ENCODE measurements at places on chromosomes 16 and 17.
A peak's percentile ranks its signal among the peaks of the same experiment; 100 is the strongest.

GRCh38 chr17:78263063-78263735, 31.8 kb downstream of the TMEM235 start:
- DNase-seq, result no peak

DNA sequence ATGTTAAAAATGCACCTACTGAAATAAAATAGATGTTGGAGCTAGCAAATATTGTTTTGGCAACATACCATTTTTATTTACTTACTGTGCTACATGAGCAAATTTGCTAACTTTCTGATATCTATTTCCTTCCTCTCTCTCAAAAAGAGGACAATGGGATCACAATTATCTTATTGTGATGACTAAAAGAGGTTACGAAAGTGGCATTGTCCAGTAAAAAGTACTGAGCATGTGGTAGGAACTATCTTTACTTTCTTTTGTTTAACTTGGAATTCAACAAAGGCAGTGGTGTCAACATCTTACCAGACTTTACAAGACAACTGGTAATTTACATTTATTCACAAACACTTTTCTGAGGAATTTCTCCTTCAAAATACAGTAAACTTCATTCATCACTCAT, 1542.6 kb upstream of the CDH8 start:
- no peak for DNase-seq

- DNase-seq, result no peak
Measured at GRCh38 chr17:81508639-81509206, 3.9 kb downstream of the ACTG1 start.

- no peak for DNase-seq
Measured at GRCh38 chr16:2212362-2213324, 2.0 kb upstream of the BRICD5 start.

- no peak for DNase-seq
Measured at GRCh38 chr17:67247416-67247900, 2.5 kb upstream of the HELZ start.

DNA sequence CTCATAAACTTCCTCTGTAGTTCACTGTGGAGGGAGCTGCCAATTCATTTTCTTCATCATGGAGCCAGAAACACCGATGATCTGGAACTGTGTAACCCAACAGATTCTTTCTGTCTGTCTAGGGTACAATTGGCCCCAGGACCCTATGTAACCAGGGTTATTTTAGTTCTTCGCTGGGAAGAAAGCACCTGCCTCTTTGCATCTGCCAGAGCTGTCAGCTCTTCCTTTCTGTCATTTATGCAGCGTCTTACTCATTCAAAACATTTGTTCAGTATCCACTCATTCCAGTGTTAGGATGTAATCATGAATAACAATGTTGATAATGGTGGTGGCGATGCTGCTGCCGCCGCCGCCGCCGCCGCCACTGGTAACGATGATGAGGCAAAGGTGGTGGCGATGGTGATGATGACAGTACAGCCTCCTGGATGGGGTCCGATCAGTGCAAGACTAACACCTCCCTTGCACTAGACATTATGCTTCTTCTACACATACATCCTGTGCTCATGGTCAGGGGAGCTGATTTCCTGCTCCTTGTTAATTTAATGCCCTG, 46.1 kb downstream of the IRX5 start:
- DNase-seq, result no peak

DNA sequence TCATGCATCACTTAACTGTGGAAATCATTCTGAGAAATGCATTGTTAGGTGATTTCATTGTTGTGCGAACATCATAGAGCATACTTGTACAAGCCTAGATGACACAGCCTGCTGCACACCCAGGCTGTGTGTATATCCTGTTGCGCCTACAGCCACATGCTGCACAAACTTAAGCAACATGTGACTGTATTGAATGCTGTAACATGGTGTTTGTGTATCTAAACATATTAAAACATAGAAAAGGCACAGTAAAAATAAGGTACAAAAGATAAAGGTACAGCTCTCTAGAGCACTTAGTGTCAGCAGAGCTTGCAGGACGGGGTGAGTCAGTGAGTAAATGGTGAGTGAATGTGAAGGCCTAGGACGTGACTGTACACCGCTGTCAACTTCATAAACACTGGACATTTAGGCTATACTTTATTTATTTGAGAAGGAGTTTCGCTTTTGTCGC, 11.9 kb downstream of the FOXK2 start:
- no peak for DNase-seq

DNA sequence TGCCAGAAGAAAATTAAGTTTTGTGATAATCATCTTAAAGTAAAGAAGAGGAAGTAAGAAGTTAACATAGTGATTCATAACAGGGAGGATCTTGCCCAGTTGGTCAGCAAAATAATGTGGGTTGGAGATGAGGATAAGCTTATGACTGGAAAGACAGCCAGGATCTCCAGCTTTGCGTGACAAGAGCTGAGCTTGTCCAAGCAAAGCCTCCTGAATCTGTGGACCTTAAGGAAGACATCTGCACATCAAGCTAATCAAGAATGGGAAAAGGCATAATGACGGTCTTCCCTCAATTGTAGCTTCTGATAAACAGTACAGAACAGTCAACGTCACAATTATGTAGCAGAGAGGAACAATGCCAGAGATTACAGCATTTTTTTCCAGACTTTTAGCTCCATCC, 744.7 kb upstream of the GOT2 start:
- no peak for DNase-seq

GRCh38 chr17:7108560-7108925, 6.1 kb downstream of the ASGR2 start:
- no peak for DNase-seq

GRCh38 chr16:83100679-83101078, 473.9 kb downstream of the CDH13 start:
- DNase-seq, result no peak

DNA sequence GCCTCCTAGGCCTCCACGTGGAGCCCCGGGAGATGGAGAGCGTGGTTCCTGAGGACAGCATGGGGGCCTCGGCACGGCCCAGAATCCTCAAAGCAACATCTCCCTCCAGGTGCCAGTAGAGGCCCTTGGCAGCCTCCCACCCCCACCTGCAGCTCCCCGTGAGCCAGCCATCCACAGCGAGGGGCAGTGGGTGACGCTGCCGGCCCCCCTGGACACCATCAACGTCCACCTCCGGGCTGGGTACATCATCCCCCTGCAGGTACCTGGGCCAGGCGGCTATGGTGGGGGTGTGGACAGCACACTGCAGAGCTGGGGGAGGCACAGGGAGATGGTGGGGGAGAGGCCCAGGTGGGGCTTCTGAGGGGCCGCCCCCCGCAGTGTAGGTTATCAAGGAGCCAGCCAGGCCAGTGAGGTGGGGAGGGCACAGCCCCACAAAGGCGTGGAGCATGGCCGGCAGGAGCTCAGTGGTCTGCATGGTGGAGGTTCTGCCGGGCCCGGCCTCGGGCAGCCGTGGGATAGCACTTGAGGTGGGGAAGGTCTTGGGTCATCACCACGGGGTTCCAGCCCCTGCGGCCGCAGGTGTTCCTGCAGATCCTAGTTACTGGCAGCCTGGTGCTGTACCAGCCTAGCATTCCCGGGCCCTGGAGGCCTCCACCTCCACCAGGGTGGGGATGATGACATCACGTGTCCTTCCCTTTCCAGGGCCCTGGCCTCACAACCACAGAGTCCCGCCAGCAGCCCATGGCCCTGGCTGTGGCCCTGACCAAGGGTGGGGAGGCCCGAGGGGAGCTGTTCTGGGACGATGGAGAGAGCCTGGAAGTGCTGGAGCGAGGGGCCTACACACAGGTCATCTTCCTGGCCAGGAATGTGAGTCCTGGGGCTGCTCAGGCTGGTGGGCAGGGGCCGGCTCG, 16.4 kb downstream of the GAA start:
- DNase-seq, result no peak

DNA sequence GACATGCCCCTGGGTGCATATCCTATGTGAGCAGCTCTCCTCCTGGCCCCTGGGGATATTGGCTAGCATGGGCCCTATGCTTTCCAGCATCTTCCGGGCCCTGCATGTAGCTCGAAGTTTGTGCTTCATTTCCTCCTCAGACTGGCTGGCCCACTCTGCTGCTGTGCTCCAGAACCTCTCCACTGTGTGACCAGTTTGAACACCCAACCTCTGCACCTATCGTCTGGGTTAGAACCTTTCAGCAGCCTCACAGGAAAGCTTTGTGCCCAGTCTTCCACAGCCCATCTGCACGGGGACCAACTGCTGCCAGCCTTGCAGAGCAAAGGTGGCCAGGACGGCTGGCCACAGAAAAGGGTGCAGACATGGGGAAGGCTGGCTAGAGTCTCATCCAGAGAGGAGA, 10.2 kb upstream of the CLEC18B start:
- no peak for DNase-seq

DNA sequence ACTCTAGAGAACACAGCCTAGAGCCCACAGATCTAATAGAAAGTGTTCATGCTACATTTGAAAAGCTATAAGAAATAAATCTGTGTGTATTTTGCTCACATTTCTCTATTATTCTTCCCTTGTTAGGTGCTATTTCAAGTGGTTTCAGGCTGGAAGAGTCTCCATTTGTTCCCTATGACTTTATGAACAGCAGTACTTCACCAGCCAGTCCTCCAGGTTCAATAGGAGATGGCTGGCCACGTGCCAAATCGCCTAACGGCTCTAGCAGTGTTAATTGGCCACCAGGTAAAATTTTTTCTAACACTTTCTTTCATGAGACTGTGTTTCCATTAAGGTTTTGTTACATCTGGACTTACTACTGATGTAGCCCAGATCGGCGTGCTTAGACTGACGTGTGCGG, 30.7 kb upstream of the SLC5A11 start:
- DNase-seq, result no peak

DNA sequence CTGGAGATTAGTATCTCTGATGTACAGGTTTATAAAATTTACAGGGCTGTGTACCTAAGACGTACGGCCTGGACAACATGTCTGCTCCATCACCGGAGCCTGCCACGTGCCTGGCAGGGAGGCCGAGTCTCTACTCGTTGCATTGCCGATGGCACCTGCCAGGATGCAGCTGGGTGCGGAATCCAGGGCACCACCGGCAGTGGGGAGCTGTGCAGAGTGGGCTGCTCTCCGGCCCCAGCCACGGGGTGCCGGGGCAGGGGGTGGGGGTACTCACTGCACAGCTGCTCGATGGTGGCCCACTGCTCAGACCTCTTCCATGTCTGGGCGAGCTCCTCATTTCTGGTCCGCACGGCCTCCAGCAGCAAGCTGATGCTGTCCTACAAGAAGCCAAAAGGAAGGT, 13.1 kb upstream of the FAAP100 start:
- no peak for DNase-seq

DNA sequence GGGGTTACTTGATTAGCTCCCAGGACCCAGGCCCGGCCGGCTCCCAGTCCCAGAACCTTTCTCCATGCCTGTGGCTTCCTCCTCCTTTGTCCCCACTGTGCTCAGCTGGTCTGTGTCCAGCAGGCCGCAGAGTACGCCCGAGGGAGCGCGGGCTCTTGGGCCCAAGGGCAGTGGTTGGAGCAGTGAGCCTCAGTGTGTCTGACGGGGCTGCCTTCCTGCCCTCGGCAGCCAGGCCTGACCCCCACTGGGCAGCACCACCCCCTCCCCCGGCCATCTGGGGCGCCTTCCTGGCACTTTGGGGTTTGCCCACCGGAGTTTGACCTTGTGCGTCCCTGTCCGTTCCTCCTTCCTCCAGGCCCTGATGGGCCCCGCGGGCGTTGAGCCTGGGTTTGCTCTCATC, 62.4 kb upstream of the PVALEF start:
- no peak for DNase-seq

GRCh38 chr17:17848311-17849082, 11.7 kb upstream of the SREBF1 start:
- DNase-seq, result no peak

- DNase-seq, result no peak
Measured at GRCh38 chr17:73998653-73999645, 204.5 kb upstream of the RPL38 start.

- DNase-seq, result no peak
Measured at GRCh38 chr17:21463204-21463661, 87.1 kb downstream of the KCNJ12 start.

DNA sequence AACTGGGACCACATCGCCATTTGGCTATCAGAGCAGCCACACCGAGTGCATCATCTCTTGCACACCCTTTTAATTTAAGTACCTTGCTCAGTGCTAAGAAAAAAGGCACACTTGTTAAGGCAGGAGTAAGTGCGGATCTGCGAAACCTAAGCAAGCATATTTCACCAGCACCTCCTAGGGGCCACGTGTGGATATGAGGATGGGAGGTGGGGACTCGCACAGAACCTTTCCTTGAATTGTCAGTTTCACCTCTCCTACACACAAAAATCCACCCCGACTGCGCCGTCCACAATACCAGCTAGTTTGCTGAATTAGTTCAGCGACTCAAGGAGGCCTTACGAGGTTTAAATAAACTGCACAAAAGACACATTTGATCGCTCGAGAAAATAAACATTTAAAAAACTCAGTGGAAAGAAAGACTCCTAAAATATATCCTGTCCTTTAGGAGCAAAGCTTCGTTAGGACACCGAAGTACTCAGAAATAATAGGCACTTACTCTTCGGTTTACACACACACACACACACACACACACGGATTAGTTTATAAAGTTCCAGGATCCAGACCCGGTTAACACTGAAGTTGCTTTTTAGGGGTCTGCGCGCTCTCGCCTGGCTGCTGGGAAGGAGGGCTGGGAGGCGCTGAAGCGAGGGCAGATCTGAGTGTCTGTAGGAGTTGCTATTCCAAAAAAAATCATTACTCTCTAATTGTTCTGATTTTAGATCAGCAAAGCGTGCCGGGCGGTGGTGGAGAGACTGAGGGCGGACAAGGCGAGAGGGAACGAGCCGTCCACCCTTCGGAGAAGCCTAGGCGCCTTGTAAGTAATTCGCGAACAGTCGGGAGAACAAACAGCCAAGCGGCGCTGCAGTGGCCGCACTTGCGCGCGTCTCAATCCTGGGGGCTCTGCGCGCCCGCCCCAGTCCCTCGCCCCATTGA, 1.0 kb upstream of the KCNJ2 start:
- DNase-seq, result peak; percentile 77

- DNase-seq, result no peak
Measured at GRCh38 chr16:71536752-71537499, 10.7 kb downstream of the CHST4 start.

DNA sequence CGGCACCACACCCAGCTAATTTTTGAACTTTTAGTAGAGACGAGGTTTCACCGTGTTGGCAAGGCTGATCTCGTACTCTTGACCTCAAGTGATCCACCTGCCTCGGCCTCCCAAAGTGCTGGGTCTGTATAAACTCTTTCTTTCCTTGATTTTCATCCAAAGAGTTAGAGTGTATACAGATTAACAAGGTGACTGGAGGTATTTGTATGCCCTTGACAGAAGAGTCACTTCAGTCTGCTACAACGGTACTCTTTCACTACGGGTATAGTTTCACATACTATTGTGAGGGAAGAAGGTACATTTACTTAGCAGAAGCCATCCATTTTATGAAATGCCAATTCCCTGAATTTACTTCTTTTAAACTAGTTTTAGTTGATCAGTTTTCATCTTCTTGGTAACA, 32.5 kb downstream of the PPM1E start:
- no peak for DNase-seq

GRCh38 chr17:48047113-48047740, 932 bp upstream of the NFE2L1 start:
- DNase-seq, result no peak

- DNase-seq, result no peak
Measured at GRCh38 chr16:77295896-77296295, 96.7 kb downstream of the SYCE1L start.

- DNase-seq, result no peak
Measured at GRCh38 chr17:73356561-73357170, 44.9 kb upstream of the CDC42EP4 start.
